ENCODE measurements at places on chromosomes 2 and 18. TPM values are rescaled to one million over a fixed set of nuclear protein-coding genes. Genes with fewer than 3 reads are reported as not detected.

SOCS6 gene
- total RNA-seq = 1.0 TPM

RNF138 gene
- 87.8 TPM for total RNA-seq

KCNS3 gene
- total RNA-seq = not detected

HRH4 gene
- not detected for total RNA-seq

HOXD13 gene
- not detected for total RNA-seq

COX7A2L gene
- 100 TPM for total RNA-seq

CYTIP gene
- total RNA-seq = 202 TPM

OTOF gene
- 1.7 TPM for total RNA-seq

SLC4A5 gene
- 1.8 TPM for total RNA-seq

PLCL1 gene
- 0.70 TPM for total RNA-seq

MYO3B gene
- total RNA-seq = 0.33 TPM

COL5A2 gene
- total RNA-seq = 1.2 TPM

INHBB gene
- not detected for total RNA-seq

DARS1 gene
- 146 TPM for total RNA-seq

MRO gene
- total RNA-seq = not detected

PRADC1 gene
- total RNA-seq = 24.9 TPM

PLGLB2 gene
- total RNA-seq = 0.59 TPM

CNTNAP5 gene
- not detected for total RNA-seq

TMEM182 gene
- total RNA-seq = 4.6 TPM

MOCOS gene
- total RNA-seq = 0.04 TPM

LINC00305 gene
- not detected for total RNA-seq

AGXT gene
- not detected for total RNA-seq

PCARE gene
- total RNA-seq = not detected

HOXD4 gene
- total RNA-seq = not detected

FAM124B gene
- not detected for total RNA-seq

SERPINB3 gene
- not detected for total RNA-seq

TRIM54 gene
- 0.22 TPM for total RNA-seq

STARD7 gene
- 255 TPM for total RNA-seq

LAMA3 gene
- total RNA-seq = not detected

All from CD8-positive, alpha-beta memory T cell (primary cell).